Right renal cortex interstitium (tissue), 3 donors: ENCODE measurements at places on chromosomes 4 and X.

DNA sequence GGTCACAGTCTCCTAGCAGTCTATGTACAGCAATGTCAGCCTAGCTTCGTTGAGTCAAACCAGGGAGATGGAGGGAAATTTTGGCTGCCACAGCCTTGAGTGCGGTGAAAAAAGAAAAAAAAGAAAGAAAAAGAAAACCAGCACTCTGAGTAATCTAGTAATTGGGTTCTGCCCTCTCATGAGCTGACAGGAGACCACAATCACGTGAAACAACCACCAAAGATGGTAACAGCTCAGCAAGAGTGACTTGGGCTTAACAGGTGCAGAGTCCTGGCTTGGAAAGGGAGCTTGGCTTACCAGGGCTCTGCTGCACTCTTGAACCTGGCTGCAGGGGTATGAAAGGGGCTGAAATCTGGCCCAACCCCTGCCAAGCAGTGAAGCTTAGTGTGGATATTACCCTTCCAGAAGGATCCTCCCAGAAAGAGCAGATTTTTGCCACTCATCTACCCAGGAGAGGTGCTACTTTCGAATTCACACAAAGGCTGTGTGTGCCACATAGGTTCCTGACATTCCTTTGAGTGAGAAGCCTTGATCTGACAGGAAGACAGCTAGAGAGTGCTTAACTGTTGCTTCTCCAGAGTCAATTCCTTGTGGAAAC is 350.3 kb downstream of the PTTG2 start:
- DNase-seq, result no peak

- no peak for DNase-seq
Observed at GRCh38 chr4:75101906-75102786, 169.2 kb downstream of the PARM1 start.

GRCh38 chrX:150940844-150941495 is 42.2 kb upstream of the HMGB3 start:
- DNase-seq, result no peak

DNA sequence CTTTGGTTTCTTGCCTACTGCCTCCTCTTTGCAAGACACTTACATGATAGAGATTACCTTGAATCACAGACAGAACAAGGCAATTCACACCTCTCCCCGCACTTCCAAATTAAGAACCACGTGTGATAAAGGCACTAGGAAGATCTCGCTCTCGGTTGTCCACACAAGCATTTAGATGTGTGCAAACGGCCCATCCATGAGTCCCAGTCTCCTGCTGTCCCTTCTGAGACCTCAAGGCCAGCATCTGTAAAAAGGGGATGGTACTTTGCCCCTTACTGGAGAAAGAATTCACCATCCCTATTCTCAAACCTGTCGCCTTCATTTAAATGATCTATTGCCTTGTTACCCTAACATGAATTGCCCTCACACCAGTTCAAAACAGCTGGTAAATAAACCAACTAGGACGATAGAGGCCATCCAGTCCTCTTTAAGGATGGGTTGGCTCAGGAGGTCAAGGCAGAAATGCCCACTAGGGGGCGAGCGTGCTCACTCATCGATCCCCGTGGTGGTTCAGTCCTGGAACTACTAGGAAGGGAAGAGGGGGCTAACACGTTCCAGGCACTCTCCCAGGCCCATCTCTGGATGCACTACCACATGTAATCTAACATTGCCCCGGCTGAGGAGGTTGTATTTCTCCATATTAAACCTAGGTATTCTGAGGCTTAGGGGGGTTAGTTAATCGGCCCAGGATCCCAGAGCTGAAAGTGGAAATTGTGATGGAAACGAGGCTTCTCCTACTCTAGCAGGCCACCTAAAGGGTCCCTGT is 95.8 kb downstream of the DHX15 start:
- DNase-seq, result no peak

GRCh38 chr4:16106956-16107355 is 23.1 kb upstream of the PROM1 start:
- no peak for DNase-seq

DNA sequence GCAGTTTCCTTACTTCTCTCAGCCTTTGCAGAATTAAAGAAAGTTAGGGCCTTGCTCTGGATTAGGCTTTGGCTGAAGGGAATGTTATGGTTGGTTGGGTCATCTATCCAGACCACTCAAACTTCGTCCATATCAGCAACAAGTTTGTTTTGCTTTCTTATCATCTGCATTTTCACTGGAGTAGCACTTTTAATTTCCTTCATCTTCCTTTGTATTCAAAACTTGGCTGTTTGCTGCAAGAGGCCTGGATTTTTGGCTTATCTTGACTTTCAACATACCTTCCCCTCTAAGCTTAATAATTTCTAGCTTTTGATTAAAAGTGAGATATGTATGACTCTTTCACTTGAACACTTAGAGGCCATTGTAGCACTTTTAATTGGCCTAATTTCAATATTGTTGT is 126.7 kb upstream of the CENPE start:
- no peak for DNase-seq

DNA sequence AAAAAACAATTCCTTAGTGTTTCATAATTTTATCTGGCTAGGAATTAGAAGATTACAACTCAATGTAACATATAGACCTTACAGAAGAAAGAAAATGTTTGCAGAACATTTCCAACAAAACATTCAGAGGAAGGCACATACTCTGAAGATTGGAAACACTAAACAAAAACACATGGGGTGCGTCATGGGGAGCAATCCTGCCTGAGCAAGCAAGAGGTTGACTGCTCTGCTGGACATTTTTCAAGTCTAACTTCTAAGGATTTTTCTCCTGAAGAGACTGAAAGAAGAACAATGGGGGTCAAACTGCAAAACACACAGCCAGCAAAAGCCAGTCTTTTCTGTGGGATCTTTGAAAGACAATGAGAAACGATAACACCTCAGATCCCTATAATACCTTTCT is 182.8 kb downstream of the GUCY2F start:
- no peak for DNase-seq

DNA sequence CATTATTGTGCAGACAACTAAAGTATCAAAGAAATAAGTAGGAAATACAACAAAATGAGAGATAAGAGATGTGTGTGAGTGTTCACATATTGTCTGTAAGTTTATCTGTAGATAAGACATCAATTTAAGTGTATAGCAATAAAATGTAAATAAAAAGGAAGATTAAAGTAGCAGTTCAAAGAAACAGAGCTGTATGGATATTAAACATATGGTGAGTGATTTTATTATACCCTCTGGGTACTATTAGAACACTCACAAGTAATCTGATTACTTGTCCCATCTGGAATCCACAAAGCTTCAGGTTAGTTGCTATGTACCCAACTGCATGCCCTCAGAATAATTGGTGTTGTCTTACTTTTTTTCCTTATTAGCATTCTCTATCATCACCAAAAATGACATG is 747.9 kb upstream of the ADGRL3 start:
- no peak for DNase-seq

- DNase-seq, result no peak
Observed at GRCh38 chr4:94508806-94509205, 57.1 kb downstream of the PDLIM5 start.

- no peak for DNase-seq
Observed at GRCh38 chrX:118755633-118756032, 28.2 kb downstream of the IL13RA1 start.

DNA sequence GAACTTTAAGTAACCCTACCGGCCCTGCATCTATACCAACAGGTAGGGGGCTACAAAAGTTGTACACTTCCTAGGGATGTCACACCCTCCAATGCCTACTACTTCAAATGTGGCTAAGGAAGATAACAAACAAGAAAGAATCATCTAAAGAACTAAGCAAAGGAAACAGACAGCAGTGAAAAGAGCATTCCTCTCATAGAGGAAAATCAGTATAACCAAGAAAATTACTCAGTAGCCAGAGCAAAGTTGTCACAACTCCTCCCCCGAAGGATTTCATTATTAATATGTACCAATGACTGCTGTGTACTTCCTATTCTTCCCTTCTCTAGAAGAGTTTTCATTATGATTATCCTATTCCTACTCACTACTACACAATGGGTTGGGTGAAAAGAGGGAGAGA is 12.6 kb downstream of the ANKRD17 start:
- no peak for DNase-seq

- DNase-seq, result peak; percentile 15
Observed at GRCh38 chr4:23413631-23414030, 476.2 kb downstream of the PPARGC1A start.

GRCh38 chr4:152075253-152075928 is 314.6 kb upstream of the GATB start:
- DNase-seq, result no peak

GRCh38 chr4:66649236-66649635 is 896.1 kb downstream of the CENPC start:
- no peak for DNase-seq

- DNase-seq, result no peak
Observed at GRCh38 chrX:71320126-71320525, 18.6 kb downstream of the ITGB1BP2 start.

- no peak for DNase-seq
Observed at GRCh38 chr4:73507541-73507940, 26.0 kb downstream of the AFM start.
